ENCODE measurements at places on chromosomes 16 and 17.

- no peak for DNase-seq
These were observed 10.6 kb upstream of the LRRC59 start for GRCh38 chr17:50407921-50408320.

- DNase-seq, result no peak
These were observed 1.2 kb downstream of the CYBC1 start for GRCh38 chr17:82449131-82449882.

GRCh38 chr16:69465083-69465721 lies 40.8 kb downstream of the CYB5B start:
- peak; percentile 12 for DNase-seq

GRCh38 chr17:18259621-18260331 lies 686 bp upstream of the MIEF2 start:
- DNase-seq, result peak; percentile 15

GRCh38 chr16:30893417-30893743 lies 497 bp downstream of the BCL7C start:
- no peak for DNase-seq

- DNase-seq, result no peak
These were observed 29.3 kb downstream of the METRNL start for GRCh38 chr17:83108709-83109108.

DNA sequence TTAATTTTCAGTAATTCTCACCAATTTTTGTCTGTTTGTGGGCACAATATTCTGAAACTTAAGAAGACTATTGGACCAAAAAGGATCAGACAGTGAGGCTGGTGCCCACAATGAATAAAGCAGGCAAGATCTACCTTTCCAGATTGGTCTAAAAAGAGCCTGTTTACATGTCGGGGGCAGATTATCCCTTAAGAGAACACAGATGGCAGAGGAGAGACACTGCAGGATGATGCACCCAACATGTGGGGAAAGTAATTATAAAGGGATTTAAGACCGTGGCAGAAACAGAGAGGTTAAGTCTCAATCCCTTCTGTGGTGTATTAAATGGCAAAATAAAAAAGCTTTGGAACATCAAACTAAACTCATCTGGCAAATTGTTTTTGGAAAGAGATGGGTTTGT lies 331.8 kb upstream of the CDH11 start:
- DNase-seq, result no peak

DNA sequence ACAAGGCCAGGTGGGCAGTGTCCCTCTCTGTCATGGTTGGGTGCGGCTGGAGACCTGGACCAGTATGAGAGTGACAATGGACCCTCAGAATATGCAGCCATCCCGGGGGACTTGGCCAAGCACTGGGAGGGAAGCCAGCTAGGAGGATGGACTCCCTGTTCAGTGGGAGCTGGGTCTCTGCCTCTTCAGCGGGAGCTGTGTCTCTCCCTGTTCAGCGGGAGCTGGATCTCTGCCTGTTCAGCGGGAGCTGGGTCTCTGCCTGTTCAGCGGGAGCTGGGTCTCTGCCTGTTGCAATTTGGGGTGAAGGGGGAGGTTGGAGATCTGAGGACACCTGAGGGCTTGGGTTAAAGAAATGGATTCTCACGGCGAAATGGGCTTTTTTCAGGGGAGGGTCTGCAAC lies 3.8 kb upstream of the PRSS33 start:
- no peak for DNase-seq

DNA sequence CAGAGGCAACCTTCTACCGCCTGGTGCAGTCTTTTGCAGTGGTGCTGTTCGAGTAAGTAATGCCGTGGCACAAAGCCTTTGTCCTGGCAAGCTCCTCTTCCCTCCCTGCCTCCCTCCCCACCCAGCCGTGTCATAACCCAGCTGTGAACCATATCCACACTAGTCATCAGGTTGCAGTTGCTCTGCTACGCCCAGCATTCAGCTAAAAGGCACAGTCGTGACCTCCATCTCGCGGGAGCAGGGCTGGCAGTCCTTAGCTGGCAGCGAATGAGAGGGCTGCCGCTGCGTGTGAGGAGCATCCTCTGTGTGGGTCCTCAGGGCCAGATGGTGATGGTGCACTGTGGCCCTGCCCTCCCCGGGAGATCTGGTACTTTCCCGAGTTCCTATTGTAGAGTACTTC lies 39.3 kb downstream of the CIBAR2 start:
- peak; percentile 86 for DNase-seq

DNA sequence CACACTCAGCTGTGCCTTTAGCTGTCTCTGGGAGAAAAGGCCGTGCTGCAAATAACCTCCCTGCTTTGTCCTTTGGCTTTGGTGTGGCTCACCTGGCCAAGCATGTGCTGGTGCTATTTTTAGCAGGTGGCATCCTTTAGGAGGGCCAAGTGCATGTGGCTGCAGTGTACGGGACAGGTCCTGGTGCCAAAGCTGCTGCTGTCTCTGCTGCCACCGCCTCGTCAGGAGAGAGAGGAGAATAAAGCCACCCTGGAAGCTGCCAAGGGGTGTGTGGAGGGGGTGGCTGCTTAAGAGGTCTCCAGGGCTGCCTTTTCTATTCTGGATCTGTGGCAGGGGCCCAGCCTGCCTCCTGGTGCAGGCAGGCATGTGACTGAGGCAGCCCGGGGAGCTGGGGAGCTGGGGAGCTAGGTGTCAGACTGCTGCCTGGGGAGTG lies 6.2 kb downstream of the AKAP1 start:
- DNase-seq, result no peak

DNA sequence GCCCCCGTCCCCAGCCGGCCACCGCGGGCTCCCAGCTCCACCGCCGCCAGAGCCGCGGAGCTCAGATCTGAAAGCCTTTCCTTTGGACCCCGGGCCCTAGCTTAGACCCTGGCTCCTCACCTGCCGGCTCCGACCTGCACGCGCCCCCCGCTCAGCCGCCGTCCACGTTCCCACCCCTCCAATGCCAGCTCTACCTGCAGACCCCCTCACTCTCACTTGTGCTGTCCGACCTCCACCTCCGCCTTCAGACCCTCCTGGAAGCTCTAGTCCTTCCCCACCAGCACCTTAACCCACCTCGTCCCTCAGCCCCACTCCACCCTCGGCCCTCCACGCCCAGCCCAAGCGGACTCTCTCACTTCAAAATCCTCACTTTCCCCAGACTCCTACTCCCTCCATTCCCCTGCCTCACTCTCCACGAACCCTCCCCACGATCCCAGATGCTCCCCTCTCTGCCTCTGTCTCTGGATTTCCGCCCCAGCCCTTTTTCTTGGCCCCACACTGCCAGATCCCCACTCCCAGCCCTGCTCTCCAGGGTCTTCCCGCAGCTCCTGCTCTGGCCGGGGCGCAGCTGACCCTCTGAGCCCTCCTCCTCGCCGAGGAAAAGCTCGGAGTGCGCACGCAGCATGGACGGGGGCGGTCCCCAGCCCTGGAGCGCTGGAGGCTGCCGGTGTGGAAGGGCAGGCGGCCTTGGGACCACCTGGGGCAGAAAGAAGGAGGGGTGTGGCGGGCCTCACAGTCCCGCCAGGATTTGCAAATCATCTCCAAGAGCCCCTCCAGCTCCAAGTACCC lies at the start of gene TMEM114:
TMEM114 (minus strand) TSS at position 612 of the 789 bp plus-strand sequence. CDS start 673 bp downstream, outside the sequence.
- DNase-seq, result no peak

DNA sequence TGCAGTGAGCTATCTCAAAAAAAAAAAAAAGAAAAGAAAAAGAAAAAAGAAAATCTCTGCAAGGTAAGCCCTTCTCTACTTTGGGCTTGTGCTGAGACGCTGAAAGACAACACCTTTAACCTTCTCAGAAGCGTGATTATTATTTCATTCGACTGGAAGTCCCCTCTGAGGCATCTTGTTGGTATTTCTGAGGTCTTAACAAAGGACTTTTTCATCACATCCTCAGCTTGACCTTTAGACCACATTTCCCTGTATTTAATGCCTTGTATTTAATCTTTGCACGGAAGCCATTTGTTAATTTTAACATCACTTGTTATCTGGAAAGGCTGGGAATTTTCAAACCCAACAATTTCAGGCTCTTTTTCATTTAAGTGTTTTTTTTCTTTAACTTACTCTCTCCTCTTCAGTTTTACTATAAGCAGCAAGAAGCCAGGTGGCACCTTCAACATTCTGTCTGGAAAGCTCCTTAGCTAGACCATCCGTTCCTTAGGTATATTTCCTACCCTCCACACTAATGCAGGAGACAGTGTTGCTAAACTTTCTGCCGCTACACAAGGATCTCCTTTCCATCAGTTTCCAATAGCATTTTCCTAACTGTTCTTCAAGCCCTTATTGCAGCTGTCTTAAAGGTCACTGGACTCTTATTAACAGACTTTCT lies 10.3 kb downstream of the KCTD13 start:
- peak; percentile 38 for DNase-seq

GRCh38 chr16:49340466-49340865 lies 33.1 kb upstream of the C16orf78 start:
- DNase-seq, result no peak

GRCh38 chr17:70343114-70343513 lies 173.8 kb downstream of the KCNJ2 start:
- DNase-seq, result no peak

DNA sequence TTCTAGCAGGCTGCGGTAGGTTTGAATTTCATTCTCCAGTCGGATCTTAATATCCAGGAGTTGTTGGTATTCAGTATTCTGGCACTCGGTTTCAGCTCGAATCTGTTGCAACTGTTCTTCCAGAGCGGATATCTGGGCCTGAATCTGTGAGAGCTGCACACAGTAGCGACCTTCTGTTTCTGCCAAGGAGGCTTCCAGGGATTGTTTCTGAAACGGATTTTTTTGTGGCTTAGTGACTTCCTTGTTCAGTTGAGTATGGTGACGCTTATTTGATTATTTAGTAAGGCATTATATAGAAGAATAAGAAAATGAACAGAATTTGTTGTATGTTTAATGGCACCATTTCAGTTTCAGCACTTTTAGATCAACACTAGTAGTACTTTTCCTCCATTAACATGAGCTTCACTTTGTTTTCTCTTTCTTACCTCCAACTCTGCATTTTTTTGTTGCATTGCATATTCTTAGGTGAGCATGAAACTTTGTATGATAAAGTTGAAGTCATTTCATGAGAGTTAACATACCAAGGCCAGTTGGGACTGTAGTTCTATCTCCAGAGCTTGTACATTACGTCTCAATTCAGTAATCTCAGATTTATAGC lies 2.8 kb downstream of the KRT10 start:
- peak; percentile 36 for DNase-seq

DNA sequence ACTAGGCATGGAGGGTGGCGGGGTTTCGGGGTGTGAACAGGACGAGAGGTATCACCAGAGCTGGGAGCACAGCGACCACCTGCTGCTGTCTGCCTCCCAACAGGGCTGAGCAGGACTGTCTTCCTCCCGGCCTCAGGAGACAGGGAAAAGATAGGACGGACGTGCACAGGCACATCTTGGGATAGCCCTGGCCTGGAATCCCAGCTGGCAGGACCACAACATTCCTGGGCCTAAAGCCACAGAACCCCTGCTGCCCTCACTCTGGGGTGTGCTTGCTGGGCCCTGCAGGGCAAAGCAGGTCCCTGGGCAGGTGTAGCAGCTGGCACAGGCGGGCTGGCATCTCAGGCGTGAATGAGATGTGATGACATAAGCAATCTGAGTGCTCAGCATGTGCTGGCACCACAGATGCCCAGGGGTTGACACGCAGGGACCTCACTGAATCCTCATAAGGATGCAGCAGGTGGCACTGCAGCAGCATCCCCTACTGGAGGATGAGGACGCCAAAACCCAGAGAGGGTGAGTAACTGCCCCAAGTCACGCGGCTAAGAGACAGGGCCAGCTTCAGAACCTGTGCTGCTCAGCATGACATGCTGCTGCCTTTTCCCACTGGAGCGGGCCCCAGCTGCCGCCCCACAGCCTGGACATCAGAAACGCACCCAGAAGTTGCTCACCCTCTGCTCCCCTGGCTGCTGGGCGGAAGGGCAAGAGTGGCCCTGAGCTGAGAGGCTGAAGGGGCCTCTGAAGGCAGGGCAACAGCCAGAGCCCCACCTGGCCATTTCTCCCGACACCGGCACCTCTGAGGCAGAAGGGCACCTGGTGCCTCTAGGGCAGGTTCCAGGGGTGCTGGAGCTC lies 7.1 kb downstream of the CORO7 start:
- peak; percentile 91 for DNase-seq

DNA sequence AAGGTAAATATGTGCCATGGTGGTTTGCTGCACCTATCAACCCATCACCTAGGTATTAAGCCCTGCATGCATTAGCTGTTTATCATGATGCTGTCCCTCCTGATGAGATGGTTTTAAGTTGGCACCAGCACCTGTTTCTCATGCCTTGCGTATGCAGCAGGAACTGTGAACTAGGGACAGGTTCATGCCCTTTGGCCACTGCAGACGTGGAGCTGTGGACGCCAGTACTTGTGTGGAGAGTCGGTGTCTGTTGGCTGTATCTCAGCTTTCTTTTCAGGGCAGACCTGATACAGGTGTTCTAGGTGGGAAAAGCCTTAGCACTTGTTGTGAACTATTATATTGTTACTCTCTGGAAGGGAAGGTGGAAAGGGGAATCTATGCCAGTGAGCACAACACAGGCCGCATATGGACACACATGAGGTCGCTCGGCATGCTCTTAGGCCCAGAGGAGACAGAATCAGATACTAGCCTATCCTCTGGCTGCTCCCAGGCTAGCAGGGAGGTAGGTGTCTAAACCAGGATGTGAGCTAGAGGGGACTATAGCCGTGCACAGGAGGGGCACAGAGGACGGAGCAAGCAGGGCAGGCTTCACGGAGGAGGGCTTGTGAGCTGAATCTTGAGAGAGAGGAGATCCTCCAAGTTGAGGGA lies 22.5 kb downstream of the MSI2 start:
- no peak for DNase-seq

Measured in LHCN-M2 (cell line).